Cardiac muscle cell (in vitro differentiated cells and primary cell): ENCODE measurements at places on chromosomes 13 and 19. TPM values are rescaled to one million over a fixed set of nuclear protein-coding genes. Genes with fewer than 3 reads are reported as not detected.

GRCh38 chr19:24086974-24087595 is at the start of gene ZNF254:
TSS of gene ZNF254 (plus strand) at chr19:24087187. CDS start at chr19:24087308, 121 bp downstream.
- peak; percentile 90 for DNase-seq
- no peaks in the 10 kb centered on the region for H3K4me1 ChIP-seq
- no peaks in the 10 kb centered on the region for H3K36me3 ChIP-seq
- H3K4me3 ChIP-seq: peak within 1 kb of the TSS; percentile 48
- peak within 1 kb of the TSS; percentile 98 for H3K27ac ChIP-seq

DNA sequence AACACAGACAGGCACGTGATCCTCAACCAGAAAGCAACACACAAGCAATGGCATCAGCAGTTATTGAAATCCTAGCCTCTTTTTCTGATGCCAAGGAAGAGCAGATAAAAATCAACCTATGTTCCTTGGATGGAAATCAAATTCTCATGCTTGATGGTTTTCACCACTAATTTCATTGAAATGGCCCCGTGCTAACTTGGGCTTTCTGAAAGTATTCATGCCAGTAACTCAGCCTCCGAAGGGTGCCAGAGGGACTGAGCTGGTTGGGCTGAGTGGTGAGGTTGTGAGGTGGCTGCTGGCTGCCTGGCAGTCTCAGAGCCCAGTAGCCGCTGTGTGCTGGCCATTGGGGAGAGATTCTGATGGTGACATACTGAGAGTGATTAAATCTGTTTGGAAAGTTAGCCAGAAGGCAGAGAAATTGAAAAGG is 309.3 kb downstream of the DCT start:
- peak; percentile 17 for DNase-seq
- no peak overlapping the region for H3K4me3 ChIP-seq
- H3K27ac ChIP-seq: no peak overlapping the region
- H3K27me3 ChIP-seq: no peaks in the 10 kb centered on the region

DNA sequence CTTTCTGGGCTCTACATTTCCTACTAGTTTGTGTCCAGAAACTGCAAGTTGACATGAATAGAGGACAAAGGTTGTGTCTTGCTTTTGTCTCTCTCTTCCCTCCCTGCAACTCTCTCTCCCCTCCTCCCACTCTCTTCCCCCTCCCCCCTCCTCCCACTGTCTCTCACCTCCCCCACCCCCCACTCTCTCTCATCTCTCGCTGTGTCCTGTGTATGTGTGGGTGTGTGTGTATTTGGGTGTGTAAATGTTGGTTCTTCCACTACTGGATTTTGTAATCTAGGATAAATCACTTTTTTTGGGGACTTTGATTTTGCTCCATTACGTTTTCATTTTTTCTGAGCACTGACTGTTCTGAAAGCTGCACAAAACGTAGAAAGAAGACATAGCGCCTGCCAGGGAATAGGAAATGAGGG is 48.4 kb downstream of the AKAP11 start:
- DNase-seq: peak; percentile 16
- H3K27me3 ChIP-seq: no peaks in the 10 kb centered on the region
- peaks cover 12% of the 10 kb centered on the region for H3K4me1 ChIP-seq
- no peak overlapping the region for H3K4me3 ChIP-seq
- no peak overlapping the region for H3K27ac ChIP-seq

DNA sequence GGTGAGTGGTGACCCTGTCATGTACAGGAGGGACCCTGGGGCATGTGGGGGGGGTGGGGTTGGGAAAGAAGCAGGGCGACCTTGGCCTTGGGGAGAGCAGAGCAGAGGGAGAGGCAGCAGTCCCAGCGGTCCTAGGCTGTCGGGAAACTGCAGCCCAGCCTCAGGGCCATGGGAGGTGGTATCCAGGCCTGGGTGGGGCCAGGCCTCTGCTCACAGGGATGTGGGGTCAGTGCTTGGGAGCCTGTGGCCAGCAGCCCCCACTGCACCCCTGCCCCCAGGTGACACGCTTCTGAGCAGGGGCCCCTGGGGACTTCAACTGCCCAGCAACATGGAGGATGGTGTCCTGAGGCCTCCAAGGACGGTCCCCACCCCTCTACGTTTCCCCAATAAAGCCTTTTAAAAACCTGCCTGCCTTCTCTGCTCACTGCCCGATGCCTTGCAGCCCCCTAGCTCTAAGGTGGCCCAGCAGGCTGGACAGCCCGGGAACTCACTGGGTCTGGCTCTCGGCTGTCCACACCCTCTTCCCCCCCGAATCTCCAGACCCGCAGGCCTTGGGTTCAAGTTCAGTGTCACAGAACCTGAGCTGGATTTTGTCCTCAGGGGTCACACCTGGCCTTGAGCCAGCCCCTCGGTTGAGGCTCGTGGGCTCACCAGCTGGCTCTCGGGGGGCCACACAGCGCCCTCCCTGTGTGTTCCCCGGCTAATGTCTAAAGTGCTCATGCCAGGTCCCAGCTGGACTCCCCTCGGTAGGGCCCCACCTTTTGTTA is 6.9 kb downstream of the PNKP start:
- H3K4me3 ChIP-seq: no peak overlapping the region
- no peaks in the 10 kb centered on the region for H3K27me3 ChIP-seq
- peaks cover 46% of the 10 kb centered on the region for H3K36me3 ChIP-seq
- no peak for DNase-seq

DNA sequence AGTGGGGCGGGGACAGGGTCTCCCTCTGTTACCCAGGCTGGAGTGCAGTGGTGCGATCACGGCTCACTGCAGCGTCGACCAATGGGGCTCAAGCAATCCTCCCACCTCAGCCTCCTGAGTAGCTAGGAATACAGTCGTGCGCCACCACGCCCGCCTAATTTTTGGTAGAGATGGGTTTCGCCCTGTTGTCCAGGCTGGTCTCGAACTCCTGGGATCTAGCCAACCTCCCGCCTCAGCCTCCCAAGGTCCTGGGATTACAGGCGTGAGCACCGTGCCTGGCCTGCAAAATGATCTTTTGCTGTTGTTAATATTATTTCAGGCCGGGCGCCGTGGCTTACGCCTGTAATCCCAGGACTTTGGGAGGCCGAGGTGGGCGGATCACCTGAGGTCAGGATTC is 621 bp upstream of the TGDS start:
- H3K27ac ChIP-seq: no peak overlapping the region
- no peak for DNase-seq
- H3K4me1 ChIP-seq: peaks cover 5% of the 10 kb centered on the region

DNA sequence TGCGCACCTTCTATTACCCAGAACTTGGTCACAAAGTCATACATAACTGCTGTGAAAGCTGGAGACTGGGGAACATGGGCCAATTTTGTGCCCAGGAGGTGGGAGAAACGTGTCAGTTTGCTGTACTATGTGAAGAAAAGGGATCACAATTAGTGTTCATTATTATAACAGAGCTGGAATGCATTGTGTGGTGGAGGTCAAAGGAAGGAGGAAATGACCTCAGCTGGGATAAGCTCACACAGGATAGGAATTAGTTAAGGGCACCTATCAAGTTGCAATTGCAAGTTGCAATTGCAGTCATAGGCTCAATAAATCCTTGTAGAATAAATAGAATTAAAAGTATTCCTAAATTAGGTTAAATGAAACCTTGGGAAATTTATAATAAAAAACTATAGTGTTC is 103.9 kb upstream of the OBI1 start:
- no peak overlapping the region for H3K4me3 ChIP-seq
- H3K4me1 ChIP-seq: no peaks in the 10 kb centered on the region
- no peak overlapping the region for H3K27ac ChIP-seq
- no peaks in the 10 kb centered on the region for H3K27me3 ChIP-seq
- no peak for DNase-seq
- H3K36me3 ChIP-seq: no peaks in the 10 kb centered on the region

GRCh38 chr19:4473011-4473762 is 1.1 kb downstream of the HDGFL2 start:
- no peak for DNase-seq
- peaks cover 9% of the 10 kb centered on the region for H3K36me3 ChIP-seq
- H3K27ac ChIP-seq: peak overlapping the region; percentile 79
- no peaks in the 10 kb centered on the region for H3K27me3 ChIP-seq
- H3K4me3 ChIP-seq: peak overlapping the region; percentile 91
- peaks cover 4% of the 10 kb centered on the region for H3K4me1 ChIP-seq

- H3K36me3 ChIP-seq: no peaks in the 10 kb centered on the region
- H3K27ac ChIP-seq: no peak overlapping the region
- H3K27me3 ChIP-seq: no peaks in the 10 kb centered on the region
- DNase-seq: no peak
- H3K4me1 ChIP-seq: peaks cover 27% of the 10 kb centered on the region
These were observed 67.8 kb downstream of the DGKH start for GRCh38 chr13:42116225-42116624.

GRCh38 chr13:25109341-25109740 is 13.4 kb downstream of the PABPC3 start:
- H3K27ac ChIP-seq: no peak overlapping the region
- H3K4me3 ChIP-seq: no peak overlapping the region
- H3K36me3 ChIP-seq: no peaks in the 10 kb centered on the region
- DNase-seq: no peak
- no peaks in the 10 kb centered on the region for H3K27me3 ChIP-seq
- no peaks in the 10 kb centered on the region for H3K4me1 ChIP-seq

- H3K27me3 ChIP-seq: no peaks in the 10 kb centered on the region
- no peak for DNase-seq
- H3K27ac ChIP-seq: no peak overlapping the region
These were observed 85.2 kb upstream of the SPATA13 start for GRCh38 chr13:24075137-24075975.

- H3K4me1 ChIP-seq: no peaks in the 10 kb centered on the region
- H3K36me3 ChIP-seq: no peaks in the 10 kb centered on the region
- no peak for DNase-seq
These were observed 801.0 kb downstream of the PCDH9 start for GRCh38 chr13:66429156-66429555.

GRCh38 chr19:32881766-32882165 is 12.2 kb upstream of the SLC7A9 start:
- H3K27ac ChIP-seq: no peak overlapping the region
- DNase-seq: no peak
- H3K27me3 ChIP-seq: no peaks in the 10 kb centered on the region
- no peaks in the 10 kb centered on the region for H3K36me3 ChIP-seq
- no peak overlapping the region for H3K4me3 ChIP-seq
- H3K4me1 ChIP-seq: no peaks in the 10 kb centered on the region

DNA sequence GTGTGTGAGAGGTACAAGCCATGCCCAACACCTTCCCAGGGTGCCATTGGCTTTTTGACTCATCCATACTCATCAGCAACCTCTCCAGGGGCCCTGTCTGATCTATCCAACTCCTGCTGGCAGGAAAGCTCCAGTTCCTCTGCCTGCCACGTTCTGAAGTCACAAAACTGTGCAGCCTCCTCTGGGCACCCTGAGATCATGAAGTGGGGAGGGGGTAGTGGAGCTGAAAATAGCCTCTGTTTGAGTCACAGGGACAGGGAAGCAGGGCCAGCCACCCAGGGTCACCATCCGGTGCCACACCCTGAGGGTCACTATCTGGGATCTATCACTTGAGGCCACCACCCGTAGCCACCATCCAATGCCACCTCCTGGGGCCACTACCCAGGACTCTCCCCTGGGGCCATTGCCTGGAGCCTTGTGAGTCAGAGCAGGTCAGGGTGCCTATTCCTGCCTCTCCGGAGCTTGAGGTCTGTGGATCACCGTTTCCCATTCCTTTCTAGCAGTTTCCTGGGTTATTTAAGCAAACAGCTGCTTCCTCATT is 172.1 kb downstream of the NUFIP1 start:
- no peaks in the 10 kb centered on the region for H3K4me1 ChIP-seq
- DNase-seq: peak; percentile 20
- no peak overlapping the region for H3K4me3 ChIP-seq
- no peaks in the 10 kb centered on the region for H3K36me3 ChIP-seq
- H3K27ac ChIP-seq: no peak overlapping the region

GRCh38 chr19:50203281-50204080 is at the start of gene MYH14:
TSS of gene MYH14 (plus strand) at chr19:50203622. CDS start at chr19:50210366, 6,744 bp downstream.
- DNase-seq: peak; percentile 98
- no peaks in the 10 kb centered on the region for H3K36me3 ChIP-seq
- no peaks in the 10 kb centered on the region for H3K4me1 ChIP-seq

DNA sequence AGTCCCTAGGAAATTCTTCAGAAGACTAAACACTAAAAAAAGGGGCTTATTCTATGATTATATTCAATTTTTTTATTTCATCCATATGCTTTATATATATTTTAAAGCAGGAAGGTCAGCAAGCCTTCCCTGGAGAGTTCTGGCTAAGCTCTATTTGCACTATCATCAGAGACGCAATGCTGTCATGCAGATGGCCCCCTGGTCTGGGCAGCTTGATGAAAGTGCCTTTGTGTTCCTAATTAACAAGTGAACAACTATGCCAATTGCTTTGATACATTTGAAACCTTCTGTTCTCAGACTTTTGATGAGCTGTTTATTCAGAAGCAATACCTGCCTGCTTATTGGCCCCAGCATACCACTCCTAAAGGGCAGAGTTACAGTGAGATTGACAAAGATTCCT is 1344.6 kb downstream of the OLFM4 start:
- H3K4me1 ChIP-seq: no peaks in the 10 kb centered on the region
- no peak overlapping the region for H3K4me3 ChIP-seq
- no peaks in the 10 kb centered on the region for H3K27me3 ChIP-seq
- no peaks in the 10 kb centered on the region for H3K36me3 ChIP-seq
- DNase-seq: no peak

DNA sequence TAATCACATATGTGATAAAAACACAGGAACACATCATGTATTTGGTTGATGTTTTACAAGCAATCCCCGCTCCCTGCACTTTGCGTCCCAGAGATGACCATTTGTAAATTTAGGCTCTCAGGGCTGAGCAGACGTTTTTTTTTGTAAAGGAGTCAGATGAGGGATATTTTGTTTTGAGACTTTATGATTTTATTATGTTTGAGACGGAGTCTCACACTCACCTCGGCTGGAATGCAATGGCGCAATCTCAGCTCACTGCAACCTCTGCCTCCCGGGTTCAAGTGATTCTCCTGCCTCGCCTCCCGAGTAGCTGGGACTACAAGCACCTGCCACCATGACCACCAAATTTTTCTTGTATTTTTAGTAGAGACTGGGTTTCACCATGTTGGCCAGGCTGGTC is 1.4 kb downstream of the TLE6 start:
- no peaks in the 10 kb centered on the region for H3K36me3 ChIP-seq
- peak overlapping the region; percentile 53 for H3K27ac ChIP-seq
- H3K27me3 ChIP-seq: no peaks in the 10 kb centered on the region
- H3K4me1 ChIP-seq: peaks cover 29% of the 10 kb centered on the region
- no peak overlapping the region for H3K4me3 ChIP-seq

DNA sequence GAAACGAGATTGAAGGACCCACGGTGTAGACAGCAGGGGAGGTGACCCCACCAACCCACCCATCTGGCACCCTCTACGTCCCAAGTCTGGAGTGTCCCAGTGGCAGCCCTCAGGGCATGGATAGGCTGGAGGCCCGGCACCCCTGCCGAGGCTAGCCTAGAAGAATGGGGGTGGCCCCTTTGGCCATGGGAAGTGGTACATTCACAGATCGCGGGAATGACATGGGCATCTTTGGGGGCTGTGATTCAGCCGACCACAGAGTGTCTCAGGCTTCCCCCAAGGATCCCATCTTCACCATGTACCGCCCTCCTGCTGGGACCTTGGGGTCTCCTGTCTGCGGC is 11.3 kb upstream of the MKNK2 start:
- peak overlapping the region; percentile 99 for H3K27ac ChIP-seq
- no peaks in the 10 kb centered on the region for H3K36me3 ChIP-seq
- H3K4me3 ChIP-seq: peak overlapping the region; percentile 31
- H3K27me3 ChIP-seq: no peaks in the 10 kb centered on the region
- H3K4me1 ChIP-seq: peaks cover 25% of the 10 kb centered on the region

The HSPBP1 gene
- total RNA-seq: 47.2 and 77.7 TPM in 2 replicates

The CD209 gene
- not detected in 2 replicates for total RNA-seq

The SH2D3A gene
- 0.39 and 1.6 TPM in 2 replicates for total RNA-seq

The TIMM50 gene
- 80.4 and 108 TPM in 2 replicates for total RNA-seq

The MCEMP1 gene
- total RNA-seq: not detected in 2 replicates

The ELF1 gene
- total RNA-seq: 30.0 and 36.8 TPM in 2 replicates

The PSG11 gene
- total RNA-seq: not detected in 2 replicates

The PLA2G4C gene
- total RNA-seq: 1.5 and 4.5 TPM in 2 replicates

The ZNF865 gene
- 7.1 and 11.2 TPM in 2 replicates for total RNA-seq

The ZNF813 gene
- 1.9 and 3.5 TPM in 2 replicates for total RNA-seq

The SLC35E1 gene
- 22.5 and 25.3 TPM in 2 replicates for total RNA-seq

The TMEM255B gene
- total RNA-seq: 0.46 TPM in 1 of 2 replicates, not detected in the other
